ENCODE measurements at places on chromosomes 6 and 20.

DNA sequence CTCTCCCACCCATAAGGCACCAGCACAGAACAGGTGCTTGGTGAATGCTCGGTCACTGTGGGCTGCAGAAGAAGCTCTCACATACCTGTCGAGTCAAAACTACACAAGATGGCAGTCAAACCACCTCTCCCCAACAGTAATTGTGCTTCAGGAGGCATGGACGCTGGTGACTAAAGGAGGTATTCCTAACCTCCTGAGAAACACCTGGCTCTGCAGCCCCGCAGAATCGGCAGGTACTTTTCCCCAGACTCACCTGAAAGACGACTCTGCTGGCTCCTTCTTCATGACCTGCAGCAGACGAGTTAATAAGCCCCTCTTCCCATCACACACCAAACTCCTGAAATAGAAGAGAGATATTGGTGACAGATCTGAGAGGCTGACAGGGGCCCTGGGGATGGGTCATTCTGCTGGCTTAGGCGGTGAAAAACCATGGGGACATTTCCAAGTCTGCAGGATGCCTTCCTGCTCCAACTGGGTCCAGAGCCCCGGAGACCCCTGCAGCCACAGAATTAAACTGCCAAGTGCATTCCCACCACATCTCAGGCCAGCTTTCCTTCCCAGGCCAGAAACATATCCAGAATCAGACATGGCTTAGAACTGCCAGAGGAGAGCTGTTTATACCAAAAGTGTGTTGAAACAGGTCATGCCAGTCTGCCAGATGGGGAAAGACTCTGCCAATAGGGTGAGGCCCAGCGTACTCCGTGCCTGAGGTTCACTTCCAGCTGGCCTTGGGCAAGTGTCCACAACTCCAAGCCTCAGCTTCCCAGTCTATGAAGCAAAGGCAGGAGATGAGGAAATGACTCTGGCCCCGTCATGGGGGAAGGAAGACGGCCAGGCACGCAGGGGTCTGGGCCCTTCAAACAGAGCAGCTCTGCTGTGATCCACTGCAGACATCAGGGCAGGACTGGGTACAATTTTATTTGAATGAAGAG, 53.0 kb downstream of the MYH7B start:
- DNase-seq = no peak

- DNase-seq = no peak
These were observed 59.5 kb downstream of the VEGFA start for GRCh38 chr6:43829470-43829869.

GRCh38 chr20:36645353-36645752, 643 bp downstream of the SLA2 start:
- no peak for DNase-seq

DNA sequence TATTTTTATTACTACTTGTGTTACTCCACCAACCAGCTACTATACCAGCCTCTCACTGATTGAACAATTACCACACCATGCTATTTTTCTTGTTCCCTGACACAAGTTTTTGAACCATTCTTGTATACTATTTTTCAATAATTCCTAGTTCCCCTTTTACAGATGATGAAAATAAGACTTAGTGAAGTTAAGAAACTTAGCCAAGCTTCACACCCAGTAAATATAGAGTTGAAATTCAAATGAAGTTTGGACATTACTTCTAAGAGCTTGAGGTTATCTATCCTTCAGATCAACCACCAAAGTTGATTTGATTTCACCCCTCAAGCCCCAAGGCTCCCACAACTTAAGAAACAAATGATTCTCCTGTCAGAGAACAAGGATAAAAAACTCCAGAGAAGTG, 13.1 kb upstream of the BCAS1 start:
- no peak for DNase-seq

DNA sequence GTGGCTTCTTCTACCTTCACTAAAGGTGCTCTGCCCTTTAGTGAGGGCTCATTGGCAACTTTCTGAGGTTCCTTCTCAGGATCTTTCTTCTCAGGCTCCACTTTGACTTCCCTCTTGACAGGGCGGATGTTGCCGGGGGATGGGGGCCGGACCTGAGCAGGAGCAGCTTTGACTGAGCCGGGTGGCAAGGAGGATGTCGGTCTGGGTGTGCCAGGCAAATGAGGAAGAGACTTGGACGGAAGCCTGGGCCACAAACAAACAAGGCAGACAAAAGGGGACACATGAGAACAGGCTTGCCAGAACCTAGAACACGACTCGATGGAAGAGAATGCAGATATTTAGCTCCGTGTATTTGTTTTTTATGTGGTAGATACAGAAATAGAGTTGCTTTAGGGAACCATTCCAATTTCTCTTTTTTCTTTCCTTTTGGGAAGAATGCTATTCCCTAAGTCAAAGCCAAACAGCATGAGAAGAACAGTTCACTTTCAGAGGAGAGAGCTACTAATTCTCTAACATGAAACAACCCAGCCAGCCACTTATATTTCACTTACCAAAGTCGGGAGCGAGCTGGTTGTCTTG, 76.2 kb upstream of the BCLAF1 start:
- no peak for DNase-seq
